ENCODE measurements at places on chromosomes 16 and 17.

- no peak for DNase-seq
Observed at GRCh38 chr17:68344701-68345136, 53.4 kb downstream of the ARSG start.

DNA sequence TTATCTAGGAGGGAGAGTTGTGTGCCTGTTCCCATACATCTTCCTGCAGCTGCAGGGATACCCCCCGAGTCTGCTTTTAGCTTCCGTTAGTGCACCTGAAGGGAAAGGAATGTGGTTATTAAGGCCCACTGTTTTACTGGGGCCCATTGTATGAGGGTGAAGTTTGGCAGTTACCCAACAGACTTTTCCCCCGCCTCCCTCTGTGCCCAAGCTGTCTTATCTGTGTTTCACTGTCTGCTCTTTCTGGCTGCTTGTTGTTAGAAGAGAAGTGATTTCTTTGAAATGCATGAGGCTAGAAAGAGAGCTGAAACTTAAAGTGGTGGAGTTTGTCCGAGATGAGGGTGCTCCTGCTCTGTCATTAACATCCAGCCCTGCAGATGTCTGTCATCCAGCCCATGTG lies 7.4 kb upstream of the OR1A2 start:
- DNase-seq = no peak

GRCh38 chr17:38673707-38674013 lies 1.1 kb downstream of the EPOP start:
- DNase-seq = no peak

DNA sequence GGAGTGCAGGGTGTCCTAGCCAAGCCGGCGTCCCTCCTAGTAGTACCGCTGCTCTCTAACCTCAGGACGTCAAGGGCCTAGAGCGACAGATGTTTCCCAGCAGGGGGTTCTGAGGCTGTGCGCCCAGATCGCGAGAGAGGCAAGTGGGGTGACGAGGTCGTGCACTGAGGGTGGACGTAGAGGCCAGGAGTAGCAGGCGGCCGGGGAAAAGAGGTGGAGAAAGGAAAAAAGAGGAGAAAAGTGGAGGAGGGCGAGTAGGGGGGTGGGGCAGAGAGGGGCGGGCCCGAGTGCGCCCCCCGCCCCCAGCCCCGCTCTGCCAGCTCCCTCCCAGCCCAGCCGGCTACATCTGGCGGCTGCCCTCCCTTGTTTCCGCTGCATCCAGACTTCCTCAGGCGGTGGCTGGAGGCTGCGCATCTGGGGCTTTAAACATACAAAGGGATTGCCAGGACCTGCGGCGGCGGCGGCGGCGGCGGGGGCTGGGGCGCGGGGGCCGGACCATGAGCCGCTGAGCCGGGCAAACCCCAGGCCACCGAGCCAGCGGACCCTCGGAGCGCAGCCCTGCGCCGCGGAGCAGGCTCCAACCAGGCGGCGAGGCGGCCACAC lies at the start of gene MMP2:
Gene MMP2, plus strand, starts transcription at position 372 of the 603 bp plus-strand sequence. CDS start 282 bp downstream, outside the sequence.
- no peak for DNase-seq

- DNase-seq = no peak
Observed at GRCh38 chr16:66473654-66474519, 46.8 kb downstream of the BEAN1 start.

DNA sequence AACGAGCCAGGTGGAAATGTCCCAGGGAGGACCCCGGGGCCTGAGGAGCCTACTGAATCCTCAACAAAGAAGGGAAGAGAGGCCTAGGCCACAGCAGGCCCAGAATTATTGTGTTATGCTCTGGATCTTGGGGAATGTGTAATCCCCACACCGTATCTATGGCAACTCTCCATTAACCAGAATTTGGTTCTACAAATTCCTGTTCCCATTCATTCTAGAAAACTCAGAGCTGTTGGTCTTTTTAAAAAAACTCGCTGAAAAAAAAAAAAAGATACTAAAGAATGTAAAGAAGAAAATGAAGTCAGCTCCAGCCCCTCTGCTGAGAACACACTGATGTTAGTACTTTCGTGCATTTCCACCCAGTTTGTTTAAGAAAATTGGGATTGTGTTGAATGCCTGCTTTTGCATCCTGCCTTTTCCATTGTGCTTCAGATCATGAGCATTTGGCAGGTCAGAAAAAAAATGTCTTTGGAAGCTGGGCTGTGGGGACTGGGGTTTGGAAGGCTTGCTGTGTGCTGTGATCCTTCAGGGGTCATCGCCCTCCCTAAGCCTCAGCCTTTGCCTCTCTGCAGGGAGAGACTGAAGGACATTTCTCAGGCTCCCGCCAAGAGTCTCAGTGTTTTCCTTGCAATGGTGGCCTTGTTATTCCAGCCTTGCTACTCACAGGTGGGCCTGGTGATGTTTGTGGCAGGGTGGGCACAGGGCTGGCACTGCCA lies 69.5 kb downstream of the SREBF1 start:
- DNase-seq = no peak

- peak; percentile 77 for DNase-seq
Observed at GRCh38 chr16:69709456-69710084, 16.8 kb downstream of the NQO1 start.

- no peak for DNase-seq
Observed at GRCh38 chr17:77315551-77316190, 174.9 kb downstream of the SEC14L1 start.

DNA sequence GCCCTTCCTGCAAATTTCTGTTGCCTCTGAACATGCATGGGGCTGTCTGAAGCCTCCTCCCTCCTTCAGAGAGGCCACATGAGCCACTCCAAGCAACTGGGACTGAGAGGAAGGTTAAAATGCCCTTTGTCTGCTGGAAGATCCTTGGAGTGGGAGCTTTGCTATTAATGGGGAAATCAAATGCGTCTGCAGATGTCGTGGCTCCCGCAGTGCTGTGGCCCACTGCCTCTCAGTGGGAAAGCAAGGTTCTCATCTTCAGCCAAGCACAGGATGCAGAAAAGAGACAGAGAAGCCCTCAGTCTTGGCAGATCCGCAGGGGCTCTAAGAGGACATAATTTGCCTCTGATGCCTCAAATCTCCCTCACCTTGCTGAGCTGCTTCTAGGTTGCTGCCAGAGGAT lies 34.8 kb downstream of the PEMT start:
- DNase-seq = no peak

- peak; percentile 92 for DNase-seq
Observed at GRCh38 chr17:47882247-47882646, 13.8 kb upstream of the SP2 start.

- DNase-seq = no peak
Observed at GRCh38 chr16:31400191-31400590, 7.1 kb downstream of the ITGAD start.

DNA sequence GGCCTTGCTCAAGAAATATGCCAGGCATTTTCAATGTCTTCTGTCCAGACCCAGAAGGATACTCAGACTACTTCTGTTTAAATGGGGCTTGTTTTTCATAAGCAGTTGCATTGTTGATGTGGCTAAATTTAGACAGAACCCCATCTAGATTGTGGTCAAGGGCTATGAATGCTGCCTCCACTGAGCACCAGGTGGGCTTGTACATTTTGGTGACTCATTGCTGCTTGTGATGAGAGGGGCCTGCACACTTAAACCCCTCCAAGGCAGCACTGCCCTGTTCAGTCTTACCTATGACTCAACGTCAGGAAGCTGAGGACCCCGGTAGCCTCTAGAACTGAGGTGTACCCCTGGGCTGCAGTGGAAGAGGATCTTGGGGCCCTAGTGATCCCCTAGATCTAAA lies 144.0 kb downstream of the PRKCA start:
- no peak for DNase-seq

DNA sequence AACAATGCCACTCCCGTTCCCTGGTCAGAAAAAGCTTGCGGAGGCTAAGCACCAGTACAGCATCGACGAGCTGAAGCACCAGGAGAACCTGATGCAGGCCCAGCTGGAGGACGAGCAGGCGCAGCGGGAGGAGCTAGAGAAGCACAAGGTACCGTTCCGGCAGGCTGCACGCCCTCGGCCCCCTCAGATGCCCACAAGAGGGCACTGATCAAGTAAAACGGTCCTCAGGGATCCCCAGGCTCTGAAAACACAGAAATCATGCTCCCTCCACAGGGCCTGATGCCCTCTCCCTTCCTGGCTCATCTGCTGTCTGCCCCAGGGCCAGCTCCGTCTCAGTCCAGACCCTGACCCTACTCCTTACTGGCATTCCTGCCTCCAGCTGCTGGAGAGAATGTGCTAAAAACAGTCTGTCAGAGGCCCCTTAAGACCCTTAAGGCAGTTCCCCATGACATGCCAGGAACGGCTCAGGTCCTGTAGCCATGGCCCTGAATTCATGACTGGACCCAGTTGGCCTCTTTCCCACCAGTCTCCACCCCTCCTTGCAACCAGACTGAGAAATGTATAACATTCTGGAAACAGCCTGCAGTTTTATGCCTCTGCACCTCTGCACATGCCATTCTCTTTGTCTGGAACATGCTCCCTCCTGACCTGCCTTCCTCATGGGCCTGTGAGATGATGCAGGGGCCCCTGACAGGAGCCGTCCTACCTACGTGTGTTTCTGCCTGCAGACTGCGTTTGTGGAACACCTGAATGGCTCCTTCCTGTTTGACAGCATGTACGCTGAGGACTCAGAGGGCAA lies 21.8 kb downstream of the DRC3 start:
- DNase-seq = peak; percentile 44

GRCh38 chr16:87562201-87562600 lies 40.1 kb upstream of the JPH3 start:
- no peak for DNase-seq

DNA sequence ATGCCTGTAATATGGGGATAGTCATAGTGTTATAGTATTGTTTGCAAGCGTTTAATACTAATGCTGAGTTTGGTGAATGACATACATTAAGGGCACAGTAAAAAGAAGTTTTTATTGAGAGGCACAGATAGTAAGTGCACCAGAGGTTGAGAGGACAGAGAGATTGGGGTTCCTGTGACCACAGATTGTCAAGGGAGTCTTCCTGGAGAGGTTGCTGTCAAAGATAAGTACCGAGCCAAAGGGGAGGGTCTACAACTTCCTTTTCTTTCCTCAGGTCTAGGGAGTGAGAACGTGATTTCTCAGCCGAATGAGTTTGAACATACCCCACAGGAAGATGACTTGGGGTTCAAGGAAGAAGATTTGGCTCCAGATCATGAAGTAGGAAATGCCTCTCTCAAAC lies 1.8 kb downstream of the ZNF48 start:
- no peak for DNase-seq

- DNase-seq = no peak
Observed at GRCh38 chr17:7002288-7003047, 6.6 kb downstream of the ALOX12 start.

DNA sequence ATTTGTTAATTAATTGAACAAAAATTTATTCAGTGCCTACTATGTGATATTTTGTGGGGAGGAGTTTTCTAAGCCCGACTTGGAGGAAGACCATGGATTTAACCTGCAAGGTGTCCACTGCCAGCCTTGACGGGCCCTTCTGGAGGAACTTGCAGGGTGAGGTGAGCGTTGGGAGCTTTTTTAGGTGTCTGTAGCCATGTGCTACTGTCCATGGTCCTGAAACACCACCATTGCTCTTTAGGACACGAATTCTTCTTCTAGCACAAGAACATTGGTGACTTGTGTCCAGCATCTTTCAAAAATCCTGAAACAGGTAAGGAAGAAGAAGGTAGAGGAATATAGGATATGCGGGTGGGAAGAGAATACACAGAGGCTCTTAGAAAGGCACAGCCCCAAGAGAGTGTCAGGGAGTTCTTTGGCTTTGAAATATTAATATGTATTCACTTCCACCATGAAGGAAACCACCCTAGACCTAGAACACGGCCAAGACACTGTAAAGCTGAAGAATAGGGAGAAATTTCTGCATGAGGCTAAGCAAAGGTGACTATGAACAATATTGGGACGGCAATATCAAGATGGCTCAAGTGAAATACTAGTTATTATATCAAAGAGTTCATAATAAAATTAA lies 27.9 kb upstream of the OR4D1 start:
- peak; percentile 73 for DNase-seq

GRCh38 chr17:61815863-61816503 lies 47.3 kb downstream of the BRIP1 start:
- no peak for DNase-seq

DNA sequence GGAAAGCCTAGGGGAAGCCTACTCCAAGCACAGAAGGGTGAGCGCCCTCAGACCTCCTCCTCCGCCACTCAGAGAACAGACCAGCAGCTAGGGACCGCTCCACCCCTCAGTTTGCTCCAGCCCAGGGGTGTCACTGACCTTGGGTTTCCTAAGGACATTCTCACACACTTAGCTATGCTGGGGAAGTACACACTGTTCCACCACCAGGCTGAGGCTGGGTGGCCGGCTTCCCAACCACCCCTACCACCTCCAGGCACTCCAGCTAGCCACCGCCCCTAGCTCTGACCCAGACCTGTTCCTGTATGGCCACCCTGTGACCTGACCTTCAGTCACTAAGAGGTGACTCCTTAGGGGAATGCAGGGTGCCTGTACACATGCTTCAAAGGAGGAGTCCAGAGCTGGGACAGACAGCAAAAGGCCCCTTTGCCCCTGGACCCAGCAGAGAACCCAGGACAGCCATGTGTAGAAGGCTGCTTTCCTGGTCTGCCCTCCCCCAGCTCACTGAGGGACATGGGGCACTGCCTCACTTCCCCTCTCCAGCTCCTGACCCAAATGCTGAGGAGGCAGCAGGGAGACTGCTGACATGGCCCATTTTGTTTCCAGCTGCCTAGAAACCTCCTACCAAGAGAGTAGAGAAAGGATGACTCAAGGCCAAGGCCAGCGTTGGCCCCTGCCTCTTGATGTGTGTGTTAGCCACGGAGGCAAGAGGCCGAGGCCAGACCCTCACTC lies 6.7 kb downstream of the HSPB9 start:
- DNase-seq = no peak

GRCh38 chr17:1478418-1478817 lies 14.1 kb downstream of the MYO1C start:
- DNase-seq = no peak

DNA sequence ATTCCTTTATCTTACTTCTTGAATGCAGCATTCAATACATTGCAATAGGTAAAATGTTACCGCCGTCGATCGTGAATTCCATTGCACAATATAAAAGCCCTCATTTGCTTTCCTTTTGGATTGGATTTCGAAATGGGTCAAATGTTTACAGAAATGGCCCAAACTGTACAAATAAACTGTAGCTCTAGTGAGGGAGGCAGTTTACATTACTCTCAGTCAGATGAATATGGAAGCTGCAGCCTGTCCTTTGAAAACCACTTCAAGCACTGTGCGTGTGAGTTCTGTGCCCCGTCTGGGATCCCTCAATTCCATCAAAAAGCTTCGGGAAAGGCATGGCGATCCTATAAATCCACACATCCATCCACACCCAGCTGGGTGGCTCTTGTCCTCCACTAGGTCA lies 258.6 kb upstream of the FOXF1 start:
- no peak for DNase-seq

Data from HT-29 (cell line).